ENCODE measurements at places on chromosomes 6 and 20.

DNA sequence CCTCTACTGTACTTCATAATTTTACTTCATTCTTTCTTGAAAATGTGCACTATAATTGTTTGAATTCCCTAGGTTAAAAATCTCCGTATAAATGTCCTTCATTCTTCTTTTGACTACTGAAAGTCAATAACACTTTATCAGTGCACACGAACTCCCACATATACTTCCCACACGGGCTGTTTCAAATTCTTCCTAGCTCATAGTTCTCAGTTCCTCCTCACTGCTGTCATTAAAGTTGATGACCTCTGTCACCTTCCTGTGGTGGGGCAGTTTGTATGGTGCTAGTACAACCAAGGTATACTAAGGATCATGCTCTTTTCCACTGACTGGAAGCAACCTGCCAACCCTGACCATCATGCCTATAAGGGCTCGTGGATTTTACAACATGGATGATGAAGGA, 40.0 kb upstream of the CD2AP start:
- DNase-seq = no peak

DNA sequence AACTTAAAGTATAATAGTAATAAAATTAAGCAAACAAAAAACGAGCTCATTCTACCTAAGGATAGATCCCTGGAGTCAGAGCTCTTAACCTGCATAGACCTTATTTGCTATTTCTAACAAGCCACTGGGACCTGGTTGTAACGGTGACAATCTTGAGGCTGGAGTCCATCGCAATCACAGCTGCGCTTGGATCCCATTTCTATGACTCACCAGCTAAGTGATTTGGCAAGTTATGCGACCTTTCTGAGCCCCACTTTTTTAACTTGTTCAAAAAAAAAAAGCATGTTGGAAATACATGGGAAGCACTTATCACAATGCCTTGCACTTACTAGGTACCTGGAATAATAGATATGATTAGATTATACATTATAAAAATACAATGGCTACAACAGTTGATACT, 389.5 kb upstream of the CDH4 start:
- no peak for DNase-seq

- no peak for DNase-seq
Measured at GRCh38 chr6:150024646-150025155, 631 bp downstream of the RAET1L start.

DNA sequence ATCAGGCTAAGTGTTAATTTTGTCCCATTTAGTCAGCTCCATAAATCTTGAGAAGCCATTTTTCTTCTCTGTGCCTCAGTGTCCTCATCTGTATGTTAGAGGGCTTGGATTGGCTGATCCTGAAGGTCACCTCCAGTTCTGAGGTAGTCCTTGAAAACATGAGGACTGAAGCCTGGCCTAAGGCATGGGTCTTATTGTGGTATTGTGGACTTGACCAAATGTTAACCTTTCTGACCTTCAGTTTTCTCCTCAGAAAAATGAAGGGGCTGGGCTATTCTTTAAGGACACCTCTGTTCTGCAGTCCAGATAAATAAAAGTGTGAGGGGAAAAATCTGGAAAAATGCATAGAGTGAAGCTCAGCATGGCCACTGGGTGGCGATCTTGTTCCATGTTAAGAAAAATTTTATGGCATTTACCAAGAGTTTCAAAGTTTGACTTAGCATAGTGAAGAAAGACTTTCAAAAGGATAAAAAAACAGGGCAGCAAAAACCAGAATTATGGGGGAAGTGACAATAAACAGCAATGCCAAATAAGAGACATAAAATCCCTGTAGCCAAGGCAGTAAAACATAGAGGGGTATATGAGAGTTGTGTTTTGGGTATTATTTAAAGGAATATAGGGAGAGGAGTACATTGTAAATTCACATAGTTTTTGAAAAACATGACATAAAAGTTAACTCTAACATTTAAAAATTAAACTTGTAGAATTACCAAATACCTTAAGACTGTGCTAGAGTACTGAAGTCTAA, 13.2 kb upstream of the TFB1M start:
- DNase-seq = no peak

DNA sequence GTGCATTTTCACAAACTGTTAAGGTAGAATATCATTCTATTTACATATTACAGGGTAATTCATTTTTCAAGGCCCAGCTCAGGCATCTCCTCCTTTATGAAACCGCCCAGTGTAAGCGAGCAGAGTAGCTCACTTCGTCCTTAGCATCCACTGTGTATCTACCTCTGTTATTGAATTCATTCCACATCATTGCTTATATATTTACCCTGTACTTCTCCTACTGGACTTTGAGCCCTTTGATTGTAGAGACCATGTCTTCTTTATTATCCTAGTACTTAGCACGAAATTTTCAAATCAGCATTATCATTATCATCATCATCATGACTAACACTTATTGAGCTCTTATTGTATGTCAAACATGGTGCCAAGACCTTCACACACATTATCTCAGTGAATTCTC, 76.7 kb downstream of the FRK start:
- no peak for DNase-seq

DNA sequence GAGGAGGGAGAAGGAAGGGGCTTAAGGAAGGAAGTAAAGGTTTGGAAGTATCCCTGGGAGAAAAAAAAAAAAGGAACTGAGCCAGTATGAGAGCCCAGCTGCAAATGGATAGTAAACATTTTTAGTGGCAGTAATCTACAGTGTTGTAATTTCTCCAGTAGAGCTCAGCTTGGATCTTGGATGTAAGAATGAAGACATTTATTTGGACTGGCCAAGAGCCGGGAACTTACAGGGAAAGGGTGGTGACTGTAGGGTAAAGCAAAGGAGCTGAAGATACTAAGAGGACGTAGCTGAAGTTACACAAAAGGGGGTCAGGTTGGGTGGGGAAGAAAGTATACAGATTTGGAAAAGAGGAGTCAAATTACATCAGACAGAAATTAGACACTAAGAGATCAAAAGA, 13.5 kb downstream of the EEF1E1 start:
- DNase-seq = no peak

GRCh38 chr20:45405571-45406259, 2.4 kb upstream of the DBNDD2 start:
- DNase-seq = no peak

- DNase-seq = no peak
Measured at GRCh38 chr20:32920066-32920465, 61.3 kb downstream of the EFCAB8 start.

- no peak for DNase-seq
Measured at GRCh38 chr6:1081551-1082284, 230.2 kb upstream of the FOXQ1 start.

DNA sequence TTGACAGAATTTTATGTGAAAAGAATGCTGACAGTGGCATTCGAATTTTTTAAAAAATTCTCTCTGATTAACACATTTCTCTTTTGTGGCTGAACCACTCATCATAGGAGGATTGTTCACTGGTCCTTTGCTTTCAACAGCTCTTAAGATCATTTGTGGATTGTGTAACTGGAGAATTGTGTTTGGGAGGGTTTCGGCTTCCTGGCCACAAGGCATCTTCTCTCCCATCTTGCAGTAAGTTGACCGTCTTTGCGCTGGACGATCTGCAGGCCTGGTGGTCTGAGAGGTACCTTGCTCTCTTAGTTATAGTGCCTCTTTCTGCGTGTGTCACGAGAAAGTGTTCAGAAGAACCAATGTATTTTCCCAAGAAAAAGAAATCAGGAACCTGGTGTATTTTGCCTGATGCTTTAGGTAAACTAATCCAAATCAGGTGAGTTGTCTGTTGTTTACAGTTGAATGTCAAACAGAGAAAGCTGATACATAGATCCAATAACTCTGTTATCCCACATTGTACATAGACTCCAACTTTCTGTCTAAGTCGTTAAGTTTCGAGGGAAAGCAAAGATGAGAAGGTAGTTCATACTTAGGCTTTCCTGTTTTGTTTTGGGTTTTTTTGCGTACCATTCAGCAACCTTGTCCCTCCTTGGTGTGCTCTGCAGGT, 14.8 kb upstream of the EXOC2 start:
- no peak for DNase-seq

- DNase-seq = no peak
Measured at GRCh38 chr6:33716890-33717632, 5.6 kb upstream of the UQCC2 start.

DNA sequence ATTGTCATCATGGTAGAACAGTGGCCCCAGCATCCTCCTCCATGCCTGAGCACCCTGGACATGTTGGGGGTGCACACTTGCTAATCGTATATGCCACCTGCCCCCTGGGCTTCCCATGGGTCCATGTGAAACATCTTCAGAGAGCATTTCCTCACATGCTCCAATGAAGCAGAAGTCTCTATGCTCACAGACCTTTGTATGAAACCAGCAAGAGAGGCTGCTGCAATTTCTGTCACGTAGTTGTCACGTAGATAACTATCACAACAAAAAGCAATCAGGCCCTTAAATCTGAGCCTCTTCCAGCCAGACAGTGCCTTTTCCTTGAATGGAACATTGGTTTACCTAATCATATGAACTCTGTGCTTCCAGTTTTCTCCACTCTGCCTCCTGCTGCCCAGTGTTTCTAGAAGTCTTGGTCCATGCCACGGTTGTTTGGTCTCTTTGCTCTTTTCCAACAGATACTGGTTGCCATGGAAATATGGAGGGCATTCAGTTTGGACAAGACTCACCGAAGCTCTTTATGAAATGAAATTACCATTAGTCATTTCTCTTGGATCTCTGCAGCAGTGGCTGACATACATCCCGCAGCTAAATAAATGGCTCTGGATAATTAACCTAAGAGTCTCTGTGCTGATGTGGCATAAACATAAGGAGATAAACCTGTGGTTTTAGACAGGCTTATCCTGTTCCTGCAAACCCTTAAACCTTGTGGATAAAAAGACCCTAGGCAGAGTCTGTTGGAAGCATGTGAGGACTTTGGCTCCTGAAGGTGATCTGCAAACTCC, 172.8 kb upstream of the SYNDIG1 start:
- no peak for DNase-seq

DNA sequence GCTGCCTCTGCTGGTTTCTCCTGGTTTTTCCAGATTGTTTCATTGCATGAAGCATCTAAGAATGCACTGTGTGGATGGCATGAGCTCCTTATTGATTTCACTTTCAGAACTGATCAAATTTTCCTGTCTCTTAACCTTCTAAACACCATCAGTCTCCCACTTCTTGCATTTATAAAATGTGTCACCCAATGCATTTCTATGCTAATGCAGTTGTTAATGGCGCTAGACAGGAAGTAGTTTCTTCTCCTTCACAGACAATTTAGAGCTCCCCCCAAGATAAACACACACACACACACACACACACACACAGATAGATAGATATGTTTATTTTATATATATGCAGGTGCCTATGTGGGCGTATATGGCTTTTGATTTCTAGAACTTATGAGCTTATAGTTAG, 45.6 kb upstream of the FOXA2 start:
- DNase-seq = no peak

GRCh38 chr20:3815703-3816315, 4.5 kb upstream of the AP5S1 start:
- no peak for DNase-seq

DNA sequence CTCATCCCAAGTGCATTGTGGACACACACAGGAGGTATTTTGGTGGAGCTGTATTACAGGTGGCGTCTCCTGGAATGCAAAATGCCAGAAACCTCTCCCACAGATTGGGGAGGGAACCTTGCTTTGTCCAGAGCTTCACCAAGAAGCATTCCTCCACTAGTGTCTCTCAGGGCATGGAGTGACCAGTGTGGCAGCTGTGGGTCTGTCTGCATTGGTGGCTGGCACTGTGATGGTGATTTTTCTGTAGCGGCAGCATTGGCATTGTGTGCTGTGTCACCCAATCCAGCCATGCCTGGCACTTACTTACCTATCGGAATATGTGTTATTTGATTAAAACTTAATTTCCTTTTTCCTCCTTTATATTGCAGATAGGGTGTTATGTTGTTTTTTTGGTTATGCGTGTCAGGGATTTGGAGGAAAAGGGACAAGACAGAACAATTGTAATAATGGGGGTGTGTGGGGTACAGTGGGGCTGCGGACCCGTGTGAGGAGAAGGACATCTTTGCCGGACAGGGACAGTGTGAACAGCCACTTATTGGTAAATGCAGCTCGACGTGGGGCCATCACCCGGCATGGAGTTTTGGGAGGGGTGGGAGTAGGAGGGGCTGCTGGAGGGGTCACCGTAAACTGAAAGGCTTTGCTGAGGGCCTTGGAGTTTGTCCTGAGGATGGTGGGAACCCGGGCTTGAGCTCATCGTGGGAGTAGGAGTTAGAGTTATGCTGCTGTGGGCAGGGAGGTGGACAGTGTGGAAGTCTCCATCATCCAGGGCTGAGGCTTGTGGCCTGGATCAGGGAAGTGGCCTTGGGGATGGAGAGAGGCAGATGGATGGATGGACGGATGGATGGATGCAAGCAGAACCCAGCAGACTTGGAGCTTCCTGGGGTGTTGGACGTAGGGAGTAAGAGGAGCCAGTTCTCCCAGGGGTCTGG, 105.0 kb downstream of the SYCP2 start:
- DNase-seq = peak; percentile 55

DNA sequence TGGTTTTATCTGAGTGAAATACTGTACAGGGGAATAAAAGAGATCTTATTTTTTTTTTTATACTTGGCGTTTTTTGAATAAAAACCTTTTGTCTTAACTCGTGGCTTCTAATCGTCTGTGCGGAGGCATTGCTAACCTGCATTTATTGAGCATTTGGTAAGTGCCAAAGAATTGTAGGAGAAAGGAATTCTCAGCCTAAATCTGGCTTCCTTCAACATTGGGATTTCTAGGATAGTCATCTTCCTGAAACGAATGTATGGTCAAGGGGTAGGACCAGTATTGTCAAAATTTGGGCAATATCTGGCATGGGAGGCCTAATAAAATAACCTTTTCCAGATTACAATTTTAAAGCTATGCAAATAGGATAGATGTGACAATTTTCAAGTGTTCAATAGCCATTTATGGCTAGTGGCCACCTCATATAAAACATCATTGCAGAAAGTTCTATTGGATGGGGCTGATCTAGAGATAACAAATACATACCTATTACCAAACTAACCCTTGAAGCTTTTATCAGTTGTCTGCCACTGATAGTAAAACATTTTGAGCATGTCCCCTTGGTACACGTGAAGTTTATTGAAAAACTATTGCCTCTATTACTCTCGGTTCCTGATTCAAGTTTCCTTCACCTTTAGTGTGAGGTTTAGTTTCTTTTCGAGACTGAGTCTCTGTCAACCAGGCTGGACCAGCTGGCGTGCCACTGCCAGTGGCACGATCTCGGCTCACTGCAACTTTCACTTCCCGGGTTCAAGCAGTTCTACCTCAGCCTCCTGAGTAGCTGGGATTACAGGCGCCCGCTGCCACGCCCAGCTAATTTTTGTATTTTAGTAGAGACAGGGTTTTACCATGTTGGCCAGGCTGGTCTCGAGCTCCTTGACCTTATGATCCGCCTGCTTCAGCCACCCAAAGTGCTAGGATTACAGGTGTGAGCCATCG, 5.6 kb downstream of the PIM1 start:
- no peak for DNase-seq
